ENCODE measurements at places on chromosomes 12 and 14. TPM values are rescaled to one million over a fixed set of nuclear protein-coding genes. Genes with fewer than 3 reads are reported as not detected.

Gene SLC5A8
- total RNA-seq, result not detected

Gene BATF
- total RNA-seq, result not detected

Gene JAG2
- 124 TPM for total RNA-seq

Gene ABCB9
- total RNA-seq, result 11.2 TPM

Gene CLSTN3
- 20.4 TPM for total RNA-seq

Gene FSCB
- not detected for total RNA-seq

Gene GPR65
- total RNA-seq, result not detected

- no peak for DNase-seq
Measured at GRCh38 chr12:21546716-21547115, 20.6 kb downstream of the SPX start.

GRCh38 chr14:29321646-29322045 is 555.1 kb downstream of the FOXG1 start:
- DNase-seq, result no peak

- no peak for DNase-seq
Measured at GRCh38 chr12:11962860-11963259, 107.9 kb upstream of the BCL2L14 start.

DNA sequence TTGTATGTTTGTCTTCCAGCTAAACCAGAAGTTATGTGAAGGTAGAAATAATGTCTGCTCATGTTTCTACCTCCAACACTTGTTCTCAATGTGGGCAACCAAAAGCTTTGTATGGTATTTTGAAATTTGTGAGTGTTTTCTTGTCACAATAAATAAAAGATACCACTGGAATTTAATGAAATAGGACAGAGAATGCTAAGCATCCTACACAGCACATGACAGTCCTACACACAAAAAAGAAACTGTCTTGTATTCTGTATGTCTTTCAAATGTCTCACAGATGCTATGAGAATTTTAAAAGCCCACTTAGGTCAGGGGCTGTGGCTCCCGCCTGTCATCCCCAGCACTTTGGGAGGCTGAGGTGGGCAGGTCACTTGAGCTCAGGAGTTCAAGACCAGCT is 68.9 kb downstream of the RALGAPA1 start:
- DNase-seq, result no peak

DNA sequence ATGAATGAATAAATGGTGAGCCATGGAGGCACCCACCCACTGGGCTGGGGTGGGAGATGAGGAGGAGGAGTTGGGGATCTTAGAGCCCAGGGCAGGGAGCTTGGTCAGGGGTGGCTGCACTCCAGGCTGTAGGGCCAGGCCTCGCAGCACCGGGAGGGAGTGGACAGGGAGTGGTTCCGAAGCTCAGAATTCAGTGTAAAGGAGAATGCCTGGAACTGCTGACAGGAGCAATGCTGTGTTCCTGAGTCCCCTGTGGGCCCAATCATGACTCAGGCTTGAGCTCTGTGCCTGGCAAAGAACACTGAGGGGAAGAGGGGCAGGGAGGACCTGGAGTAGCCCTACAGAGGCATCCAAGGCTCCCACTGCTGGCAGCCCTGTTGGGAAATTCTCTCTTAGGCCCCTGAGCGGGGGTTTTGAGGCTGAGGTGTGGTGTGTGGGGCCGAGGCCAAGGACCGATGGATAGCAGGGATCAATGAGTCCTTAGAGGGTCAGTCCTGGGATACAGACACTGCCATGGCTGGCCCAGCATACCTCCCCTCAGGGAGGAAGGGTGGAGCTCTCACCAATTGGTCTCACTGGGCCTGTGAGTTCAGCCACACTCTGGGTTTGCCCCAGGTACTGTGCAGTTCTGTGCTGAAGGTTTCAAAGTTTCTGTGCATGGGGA is 9.5 kb upstream of the RABGGTA start:
- no peak for DNase-seq

DNA sequence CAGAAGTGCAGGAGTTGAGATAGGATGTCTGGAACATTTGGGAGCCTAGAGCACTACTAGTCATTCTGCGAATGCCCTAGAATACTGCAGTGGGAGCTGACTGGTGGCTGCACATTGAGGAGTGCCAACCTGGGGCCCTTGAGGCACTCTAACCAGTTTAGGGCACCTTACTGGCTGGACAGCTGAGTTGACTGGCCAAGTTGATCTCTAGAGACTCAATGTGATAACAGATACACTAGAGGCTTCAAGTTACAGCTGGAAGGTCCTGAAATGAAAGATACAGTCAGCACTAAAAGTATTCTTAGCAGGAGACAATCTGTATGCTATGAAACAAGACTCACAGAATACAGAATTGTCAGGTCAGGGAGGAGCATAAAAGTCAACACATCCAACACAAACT is 8.0 kb downstream of the SLC8A3 start:
- no peak for DNase-seq

- DNase-seq, result no peak
Measured at GRCh38 chr12:48736456-48736855, 19.9 kb upstream of the CCNT1 start.

DNA sequence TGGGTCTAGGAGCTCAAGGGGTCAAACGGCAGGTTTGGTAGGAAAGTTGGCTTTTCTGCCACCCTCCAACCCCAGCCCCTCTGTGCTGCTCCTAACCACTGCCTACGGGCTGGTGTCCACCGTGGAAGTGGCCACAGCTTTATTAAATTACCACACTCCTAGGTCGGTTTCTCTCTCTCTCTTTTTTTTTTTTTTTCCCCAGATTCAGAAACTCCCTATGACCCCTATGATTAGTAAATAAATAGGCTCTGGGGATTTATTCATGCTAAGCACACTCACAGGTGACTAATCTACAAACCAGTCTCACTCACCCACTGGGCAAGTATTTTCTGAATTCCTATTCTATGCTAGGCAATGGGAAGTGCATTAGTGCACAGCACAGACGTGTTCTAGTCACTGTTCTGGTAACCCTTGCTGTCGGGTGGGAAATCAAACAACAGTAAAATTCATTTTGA is 8.7 kb upstream of the DDX47 start:
- DNase-seq, result peak; percentile 97

DNA sequence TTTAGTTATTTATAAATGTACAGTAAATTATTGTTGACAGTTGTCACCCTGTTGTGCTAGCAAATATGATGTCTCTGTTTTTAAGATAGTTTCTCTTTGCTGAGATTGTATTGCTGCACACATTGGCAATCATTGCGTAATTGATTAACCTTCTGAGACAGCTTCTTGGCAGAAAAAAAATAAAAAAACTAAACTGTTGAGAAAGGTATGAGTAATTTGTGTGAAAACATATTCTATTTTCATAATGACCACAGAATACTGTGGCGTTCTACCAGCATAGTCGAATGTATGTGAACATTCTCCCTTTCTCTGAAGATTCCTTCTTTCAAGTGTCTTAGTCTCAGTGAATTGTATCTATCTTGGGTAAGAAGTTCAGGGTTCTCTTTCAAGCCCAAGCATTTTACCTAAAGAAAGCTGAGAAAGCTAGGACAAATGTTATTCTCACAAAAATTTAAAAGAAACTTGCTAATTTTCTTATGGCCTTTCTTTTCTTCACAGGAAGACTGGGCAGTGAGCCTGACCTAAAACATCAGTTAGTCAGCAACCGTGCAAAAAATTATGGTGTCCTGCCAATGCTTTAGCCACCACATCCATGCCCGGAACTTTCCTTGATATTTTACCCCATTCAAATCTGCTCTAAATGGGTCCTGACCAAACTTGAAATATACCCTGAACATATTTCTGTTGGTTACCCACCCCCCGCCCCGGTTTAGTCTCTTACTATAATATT is 69.0 kb upstream of the REP15 start:
- peak; percentile 78 for DNase-seq

DNA sequence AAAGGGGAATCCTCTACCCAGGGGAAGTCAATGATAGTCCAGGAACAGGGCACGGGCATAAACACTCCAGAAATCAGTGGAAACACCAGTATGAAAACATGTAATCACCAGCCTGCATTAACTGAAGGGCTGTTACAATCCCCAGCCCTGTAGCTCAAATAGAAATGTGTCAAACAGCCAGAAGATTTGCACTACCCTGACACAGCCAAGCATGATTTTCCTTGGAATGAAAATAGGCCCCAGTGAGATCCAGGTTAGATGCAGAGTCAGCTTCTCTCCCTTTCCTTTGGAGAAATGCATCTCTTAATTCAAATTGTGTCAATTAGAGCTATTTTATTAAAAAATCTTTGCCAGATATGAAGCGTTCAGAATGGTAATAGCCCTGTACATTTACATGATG is 158.1 kb downstream of the RPS29 start:
- no peak for DNase-seq

- no peak for DNase-seq
Measured at GRCh38 chr12:130642856-130643255, 73.2 kb downstream of the RIMBP2 start.

- DNase-seq, result no peak
Measured at GRCh38 chr12:52165096-52165855, 26.5 kb downstream of the KRT80 start.

DNA sequence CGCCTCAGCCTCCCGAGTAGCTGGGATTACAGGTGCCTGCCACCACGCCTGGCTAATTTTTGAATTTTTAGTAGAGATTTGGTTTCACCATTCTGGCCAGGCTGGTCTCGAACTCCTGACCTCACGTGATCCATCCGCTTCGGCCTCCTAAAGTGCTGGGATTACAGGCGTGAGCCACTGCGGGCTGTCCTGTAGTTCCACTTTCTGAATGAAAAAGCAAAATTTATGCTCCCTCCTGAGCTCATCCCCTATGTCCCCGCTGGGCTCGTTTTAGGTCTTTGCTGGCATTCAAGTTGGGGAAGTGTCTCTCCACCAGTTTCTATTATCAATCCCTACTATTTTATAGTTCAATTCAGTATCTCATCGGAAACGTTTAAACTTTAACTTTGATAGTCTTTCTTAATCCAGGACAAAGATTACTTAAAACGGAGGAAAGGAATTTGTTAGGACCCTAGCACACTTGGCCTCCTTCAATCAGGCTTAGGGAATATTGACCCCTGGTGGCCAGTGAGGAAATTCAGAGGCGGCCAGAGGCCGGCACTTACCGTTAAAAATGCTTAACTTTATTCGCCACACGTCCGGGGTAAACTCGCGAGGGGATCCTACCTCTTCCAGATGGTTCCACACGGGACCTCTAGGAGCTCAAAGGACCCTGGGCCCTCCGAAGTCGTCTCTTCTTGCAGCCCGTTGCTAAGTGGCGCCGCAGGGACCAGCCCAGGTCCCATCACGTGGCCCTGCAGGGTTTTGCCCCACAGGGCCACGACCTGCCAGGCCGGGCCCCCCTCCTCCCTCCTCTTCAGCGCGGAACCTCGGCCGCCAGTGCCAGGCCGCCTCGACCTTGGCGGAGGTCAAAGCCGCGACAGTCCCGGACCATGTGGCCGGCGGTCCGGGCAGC is 11.4 kb upstream of the DNAL1 start:
- DNase-seq, result peak; percentile 46

GRCh38 chr14:94969766-94970165 is 187.6 kb downstream of the DICER1 start:
- no peak for DNase-seq

DNA sequence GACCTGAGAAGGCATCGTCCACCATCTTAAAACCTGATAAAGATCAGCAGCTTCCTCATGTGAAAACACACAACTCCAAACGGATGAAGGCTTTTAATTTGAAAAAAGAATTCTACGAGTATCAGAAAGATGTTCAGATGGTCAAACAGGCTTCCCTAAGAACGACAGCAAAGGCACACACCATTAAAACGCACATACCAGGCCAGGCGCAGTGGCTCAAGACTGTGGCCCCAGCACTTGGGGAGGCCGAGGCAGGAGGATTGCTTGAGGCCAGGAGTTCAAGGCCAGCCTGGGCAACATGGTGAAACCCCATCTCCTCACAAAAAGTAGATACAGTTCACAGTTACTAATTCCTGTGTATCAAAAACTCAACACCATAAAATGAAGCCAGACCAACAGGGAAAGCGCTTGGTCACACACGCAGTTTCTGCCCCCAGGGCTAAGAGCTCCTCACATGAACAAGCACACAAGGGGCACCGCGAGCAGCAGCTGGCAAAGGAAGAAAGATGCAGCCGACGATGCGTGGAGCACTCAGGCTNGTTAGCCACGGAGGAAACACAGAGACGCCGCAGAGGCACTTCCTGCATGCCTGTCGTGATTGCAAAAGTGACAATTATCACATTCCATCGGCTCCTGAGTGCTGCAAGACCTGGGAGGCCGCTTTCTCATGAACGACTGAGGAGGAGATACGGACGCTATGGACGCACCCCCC is 78.0 kb downstream of the NOC4L start:
- peak; percentile 34 for DNase-seq

GRCh38 chr12:88328090-88328489 is 186.0 kb downstream of the TMTC3 start:
- no peak for DNase-seq

GRCh38 chr14:89493406-89493805 is 76.4 kb upstream of the FOXN3 start:
- DNase-seq, result no peak

DNA sequence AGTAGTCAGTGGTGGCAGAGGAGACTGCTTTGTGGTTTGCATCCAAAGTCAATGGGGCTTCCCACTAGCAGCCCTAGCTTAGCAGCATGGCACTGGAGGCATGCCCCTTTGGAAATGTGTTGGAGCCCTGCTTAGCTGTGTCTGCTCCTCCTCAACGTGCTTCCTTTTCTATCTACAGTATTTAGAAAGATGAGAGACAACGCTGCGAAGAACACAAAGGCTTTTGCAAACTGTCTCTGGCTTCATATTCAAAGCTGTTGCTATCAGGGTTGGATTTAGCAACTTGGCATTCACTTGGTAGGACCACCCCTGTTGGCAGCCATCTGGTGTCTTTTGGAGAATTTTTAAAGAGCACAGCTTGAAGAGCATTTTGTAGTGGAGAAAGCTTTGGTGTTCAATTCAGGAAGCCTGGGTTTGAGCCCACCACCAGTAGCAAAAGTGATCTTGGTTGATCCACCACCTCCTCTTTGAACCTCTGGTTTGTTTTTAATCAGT is 82.1 kb upstream of the CCDC196 start:
- DNase-seq, result no peak

- no peak for DNase-seq
Measured at GRCh38 chr14:22096514-22096895, 422.9 kb upstream of the OR4E1 start.

GRCh38 chr14:103129301-103130016 is 6.2 kb downstream of the TNFAIP2 start:
- peak; percentile 28 for DNase-seq

Measured in mammary epithelial cell (primary cell).